ENCODE measurements at places on chromosomes 12 and 14. TPM values are rescaled to one million over a fixed set of nuclear protein-coding genes. Genes with fewer than 3 reads are reported as not detected.

DNA sequence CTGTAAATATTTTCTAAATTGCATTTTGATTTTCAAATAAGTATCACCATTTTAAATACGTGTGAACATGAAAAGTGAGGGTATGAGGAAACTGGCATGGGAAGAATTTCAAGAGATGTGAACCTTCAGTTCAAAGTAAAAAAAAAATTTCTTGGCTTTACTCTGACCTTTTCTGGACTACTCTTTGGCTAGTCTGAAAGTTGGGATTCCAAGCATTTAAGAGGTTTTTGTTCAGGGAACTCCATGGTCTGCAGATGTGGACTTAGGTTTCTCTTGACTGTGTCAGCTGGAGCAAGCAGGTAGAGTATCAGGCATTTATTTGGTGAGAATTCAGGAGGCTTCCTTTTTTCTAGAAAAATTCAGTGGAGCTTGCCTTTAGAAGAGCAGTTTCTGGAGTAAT, 311.6 kb downstream of the LRIG3 start:
- H3K27ac ChIP-seq: no peak overlapping the region
- DNase-seq: no peak
- H3K27me3 ChIP-seq: peaks cover 1% of the 10 kb centered on the region
- no peaks in the 10 kb centered on the region for H3K4me1 ChIP-seq
- H3K4me3 ChIP-seq: no peak overlapping the region

GRCh38 chr12:63752841-63753240, 26.9 kb upstream of the RXYLT1 start:
- no peak overlapping the region for H3K27ac ChIP-seq
- peaks cover 13% of the 10 kb centered on the region for H3K27me3 ChIP-seq
- DNase-seq: no peak
- H3K36me3 ChIP-seq: no peaks in the 10 kb centered on the region
- no peak overlapping the region for H3K4me3 ChIP-seq

- DNase-seq: no peak
- no peaks in the 10 kb centered on the region for H3K4me1 ChIP-seq
- H3K36me3 ChIP-seq: no peaks in the 10 kb centered on the region
- H3K27ac ChIP-seq: no peak overlapping the region
- no peak overlapping the region for H3K4me3 ChIP-seq
These were observed 316.4 kb downstream of the BCAT1 start for GRCh38 chr12:24632466-24632865.

- no peak for DNase-seq
- H3K36me3 ChIP-seq: no peaks in the 10 kb centered on the region
- no peak overlapping the region for H3K27ac ChIP-seq
- no peak overlapping the region for H3K4me3 ChIP-seq
- H3K4me1 ChIP-seq: no peaks in the 10 kb centered on the region
These were observed 149.4 kb downstream of the RPAP3 start for GRCh38 chr12:47556261-47557030.

- DNase-seq: no peak
- no peak overlapping the region for H3K27ac ChIP-seq
- no peaks in the 10 kb centered on the region for H3K27me3 ChIP-seq
- no peaks in the 10 kb centered on the region for H3K36me3 ChIP-seq
- H3K4me3 ChIP-seq: no peak overlapping the region
- H3K4me1 ChIP-seq: no peaks in the 10 kb centered on the region
These were observed 255.5 kb downstream of the RASSF9 start for GRCh38 chr12:85580562-85581168.

The DPY19L2 gene
- 0.25 TPM for total RNA-seq

The PZP gene
- total RNA-seq: not detected

The CLEC14A gene
- total RNA-seq: not detected

The PIWIL1 gene
- total RNA-seq: not detected
